ENCODE measurements at places on chromosomes 1 and 21.

- H3K27ac ChIP-seq: no peak overlapping the region
- no peak overlapping the region for H3K4me3 ChIP-seq
- no peaks in the 10 kb centered on the region for H3K36me3 ChIP-seq
- no peaks in the 10 kb centered on the region for H3K27me3 ChIP-seq
- H3K4me1 ChIP-seq: no peaks in the 10 kb centered on the region
- no peak for DNase-seq
Measured at GRCh38 chr1:193538680-193539079, 352.3 kb upstream of the B3GALT2 start.

- peak overlapping the region; percentile 93 for H3K4me3 ChIP-seq
- H3K36me3 ChIP-seq: peaks cover 39% of the 10 kb centered on the region
- H3K4me1 ChIP-seq: peaks cover 42% of the 10 kb centered on the region
- H3K27me3 ChIP-seq: no peaks in the 10 kb centered on the region
- peak; percentile 44 for DNase-seq
Measured at GRCh38 chr1:67685558-67686266, 711 bp downstream of the GADD45A start.

- no peak overlapping the region for H3K4me3 ChIP-seq
- no peak for DNase-seq
- no peaks in the 10 kb centered on the region for H3K36me3 ChIP-seq
- no peaks in the 10 kb centered on the region for H3K27me3 ChIP-seq
Measured at GRCh38 chr21:37446552-37446951, 80.0 kb downstream of the DYRK1A start.

DNA sequence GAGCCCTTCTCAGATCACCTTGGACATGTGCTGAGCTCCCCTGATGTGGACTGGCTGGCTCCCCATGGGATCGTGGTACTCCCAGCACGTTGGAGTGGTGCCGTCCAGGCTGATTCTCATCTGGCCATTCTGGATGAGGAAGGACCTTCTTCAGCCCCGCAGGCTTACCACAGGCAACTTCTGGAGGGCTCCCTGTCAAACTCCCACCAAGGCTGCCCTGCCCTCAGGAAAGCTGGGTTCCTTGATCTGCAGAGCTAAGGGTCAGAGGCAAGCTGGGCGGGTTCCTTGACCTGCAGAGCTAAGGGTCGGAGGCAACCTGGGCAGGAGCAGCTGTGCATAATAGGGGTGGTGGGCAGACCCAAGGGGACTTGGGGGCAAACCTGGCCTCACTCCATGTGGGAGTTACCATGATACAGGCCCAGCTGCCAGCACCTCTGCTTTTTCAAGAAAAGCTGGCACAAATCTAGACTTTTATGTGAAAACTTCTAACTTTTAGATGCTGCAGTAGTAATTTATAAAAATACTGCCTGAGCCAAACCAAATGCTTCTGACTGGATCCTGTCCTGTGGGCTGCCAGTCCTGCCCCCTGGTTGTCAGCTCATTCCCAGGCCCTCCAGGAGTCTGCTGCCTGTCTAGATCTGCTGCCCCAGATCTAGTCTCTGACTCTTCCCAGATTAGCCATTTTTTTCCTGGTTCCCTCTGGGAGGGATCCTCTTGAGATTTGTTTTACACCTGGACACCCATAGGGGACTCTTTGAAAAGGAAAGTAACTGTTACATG lies 5.6 kb upstream of the THEM5 start:
- H3K4me3 ChIP-seq: no peak overlapping the region
- DNase-seq: no peak
- no peaks in the 10 kb centered on the region for H3K36me3 ChIP-seq
- H3K27ac ChIP-seq: no peak overlapping the region
- no peaks in the 10 kb centered on the region for H3K27me3 ChIP-seq

DNA sequence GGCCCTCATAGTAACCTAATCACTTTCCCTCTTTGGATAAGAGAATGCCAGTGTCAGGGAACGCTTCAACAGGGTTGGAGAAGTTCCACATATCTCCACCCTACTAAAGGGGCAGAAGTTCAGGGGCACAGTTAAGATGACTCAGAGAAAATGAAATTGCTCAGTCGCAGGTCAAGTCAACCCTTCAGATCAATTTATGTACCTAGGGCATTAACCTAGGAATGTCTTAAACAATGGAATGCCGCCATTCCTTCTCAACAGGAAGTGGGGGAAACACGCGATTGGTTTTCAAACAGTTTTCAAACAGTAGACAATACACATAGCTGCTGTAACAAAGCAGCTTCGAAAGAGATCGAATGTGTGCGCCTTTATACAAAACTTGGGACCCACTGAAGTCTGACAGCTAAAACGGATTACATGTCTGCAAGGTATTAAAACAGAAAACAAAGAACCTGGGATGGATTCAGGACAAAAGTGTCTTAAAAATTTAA lies 897 bp downstream of the SLC25A24 start:
- peaks cover 46% of the 10 kb centered on the region for H3K4me1 ChIP-seq
- no peaks in the 10 kb centered on the region for H3K36me3 ChIP-seq
- H3K27ac ChIP-seq: peak overlapping the region; percentile 98
- H3K27me3 ChIP-seq: no peaks in the 10 kb centered on the region
- peak; percentile 17 for DNase-seq
- peak overlapping the region; percentile 98 for H3K4me3 ChIP-seq

GRCh38 chr1:22500471-22500870 lies 48.8 kb downstream of the ZBTB40 start:
- H3K4me1 ChIP-seq: peaks cover 22% of the 10 kb centered on the region
- no peaks in the 10 kb centered on the region for H3K27me3 ChIP-seq
- H3K4me3 ChIP-seq: no peak overlapping the region

DNA sequence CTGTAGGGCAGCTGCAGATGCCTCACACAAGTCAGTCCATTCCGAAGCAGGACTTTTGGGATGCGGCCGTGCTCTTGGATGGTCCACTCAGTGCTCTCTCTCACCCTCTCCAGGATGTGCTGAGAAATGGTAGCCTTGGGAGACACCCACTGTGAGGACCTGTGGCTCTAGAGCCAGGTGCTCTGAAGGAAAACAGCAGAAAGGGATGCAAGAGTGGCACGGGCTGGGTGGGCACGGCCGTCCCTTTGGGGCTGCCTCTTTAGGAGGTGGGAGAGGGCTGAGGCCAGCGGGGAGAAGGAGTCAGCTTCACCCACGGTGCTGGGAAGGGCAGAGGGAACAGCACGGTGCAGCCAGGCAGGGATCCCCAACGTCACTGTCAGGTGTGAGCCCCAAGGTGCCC lies 106.1 kb downstream of the RIPK4 start:
- no peaks in the 10 kb centered on the region for H3K36me3 ChIP-seq
- no peak overlapping the region for H3K4me3 ChIP-seq
- H3K27me3 ChIP-seq: peaks cover 13% of the 10 kb centered on the region
- no peak overlapping the region for H3K27ac ChIP-seq

GRCh38 chr1:26358411-26359384 lies 4.8 kb upstream of the CRYBG2 start:
- peaks cover 13% of the 10 kb centered on the region for H3K4me1 ChIP-seq
- H3K27me3 ChIP-seq: peaks cover 16% of the 10 kb centered on the region
- no peaks in the 10 kb centered on the region for H3K36me3 ChIP-seq
- DNase-seq: no peak
- H3K4me3 ChIP-seq: no peak overlapping the region
- no peak overlapping the region for H3K27ac ChIP-seq

DNA sequence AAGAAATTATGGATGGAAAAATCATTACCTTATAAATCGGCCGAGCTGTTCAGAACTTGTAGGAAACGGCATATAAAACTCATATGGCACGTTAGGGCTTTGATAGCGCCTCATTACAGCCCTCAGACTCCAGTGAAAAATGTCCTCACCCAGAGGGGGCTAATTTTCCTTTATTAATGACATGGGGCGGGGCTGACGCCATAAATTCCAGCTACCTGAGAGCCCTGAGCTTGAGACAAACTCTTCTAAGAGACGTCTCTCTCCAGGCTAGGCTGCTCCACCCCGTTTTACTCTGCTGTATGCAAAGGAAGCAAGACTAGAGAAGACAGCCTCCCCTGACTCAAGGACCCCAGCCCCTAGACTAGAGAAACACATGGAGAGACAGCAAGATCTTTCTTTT lies 149.4 kb downstream of the TRABD2B start:
- H3K4me3 ChIP-seq: no peak overlapping the region
- no peaks in the 10 kb centered on the region for H3K27me3 ChIP-seq
- H3K27ac ChIP-seq: no peak overlapping the region
- no peaks in the 10 kb centered on the region for H3K4me1 ChIP-seq
- H3K36me3 ChIP-seq: no peaks in the 10 kb centered on the region
- no peak for DNase-seq

DNA sequence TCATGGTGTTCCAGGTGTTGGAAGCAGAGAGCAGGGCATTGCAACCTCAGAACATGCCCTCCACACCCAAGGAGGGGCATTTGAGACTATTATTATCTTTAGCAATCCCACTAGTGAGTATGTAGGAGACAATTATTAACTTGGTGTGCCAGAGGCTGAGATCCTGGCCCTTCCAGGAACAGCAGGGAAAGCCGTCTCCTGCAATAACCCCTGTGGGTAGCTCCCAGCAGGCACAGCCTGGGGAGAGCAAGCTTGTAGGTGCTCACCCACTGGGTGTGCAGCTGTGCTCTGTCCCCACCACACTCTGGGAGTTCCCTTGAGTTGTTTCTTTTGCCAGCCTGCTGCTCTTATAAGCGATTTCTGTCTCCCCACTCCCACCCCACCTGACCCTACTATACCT lies 10.3 kb downstream of the CFAP107 start:
- DNase-seq: no peak
- H3K36me3 ChIP-seq: no peaks in the 10 kb centered on the region
- H3K27me3 ChIP-seq: peaks cover 51% of the 10 kb centered on the region
- no peak overlapping the region for H3K4me3 ChIP-seq
- H3K27ac ChIP-seq: no peak overlapping the region

DNA sequence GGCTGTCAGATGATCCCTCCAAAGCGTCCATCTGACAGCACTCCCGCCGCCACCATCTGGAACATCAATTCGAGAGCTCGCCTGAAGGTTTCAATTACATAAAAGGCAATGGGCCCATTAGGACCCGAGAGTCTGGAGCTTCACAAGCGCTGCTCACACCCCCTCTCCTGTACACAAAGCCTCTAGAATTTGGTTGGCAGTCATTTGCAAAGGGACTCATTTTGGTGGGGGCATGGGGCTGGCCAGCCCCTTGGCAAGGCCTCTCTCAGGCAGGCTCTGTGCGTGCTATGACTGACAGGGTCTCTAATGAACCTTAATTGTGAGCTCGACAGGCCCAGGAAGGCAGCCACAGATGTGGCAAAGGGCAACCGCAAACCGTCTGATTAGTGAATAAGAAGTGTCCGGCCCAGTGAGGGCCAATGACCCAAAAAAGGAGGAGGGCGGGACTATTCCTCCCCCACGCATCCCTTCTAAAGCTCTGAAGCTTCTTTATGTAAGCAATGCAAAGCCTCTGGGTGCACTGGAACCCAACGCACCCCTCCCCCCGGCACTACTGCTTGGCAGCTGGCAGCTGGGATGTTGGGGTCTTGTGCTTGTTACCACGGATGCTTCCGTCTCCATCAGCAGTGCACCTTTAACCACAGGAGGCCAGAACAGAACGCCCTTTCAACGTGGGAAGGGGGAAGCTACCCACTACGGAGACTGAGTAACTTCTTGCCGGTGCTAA lies 79.4 kb downstream of the CAPZB start:
- H3K4me3 ChIP-seq: no peak overlapping the region
- peaks cover 68% of the 10 kb centered on the region for H3K36me3 ChIP-seq
- DNase-seq: no peak
- H3K27me3 ChIP-seq: no peaks in the 10 kb centered on the region

- no peaks in the 10 kb centered on the region for H3K27me3 ChIP-seq
- DNase-seq: peak; percentile 89
- H3K4me1 ChIP-seq: peaks cover 33% of the 10 kb centered on the region
- no peak overlapping the region for H3K4me3 ChIP-seq
Measured at GRCh38 chr1:31954607-31955283, 16.6 kb upstream of the PTP4A2 start.

- peaks cover 26% of the 10 kb centered on the region for H3K4me1 ChIP-seq
- no peaks in the 10 kb centered on the region for H3K27me3 ChIP-seq
- no peak for DNase-seq
- H3K36me3 ChIP-seq: peaks cover 3% of the 10 kb centered on the region
- no peak overlapping the region for H3K4me3 ChIP-seq
- H3K27ac ChIP-seq: peak overlapping the region; percentile 10
Measured at GRCh38 chr1:156806512-156807440, 9.9 kb downstream of the SH2D2A start.

DNA sequence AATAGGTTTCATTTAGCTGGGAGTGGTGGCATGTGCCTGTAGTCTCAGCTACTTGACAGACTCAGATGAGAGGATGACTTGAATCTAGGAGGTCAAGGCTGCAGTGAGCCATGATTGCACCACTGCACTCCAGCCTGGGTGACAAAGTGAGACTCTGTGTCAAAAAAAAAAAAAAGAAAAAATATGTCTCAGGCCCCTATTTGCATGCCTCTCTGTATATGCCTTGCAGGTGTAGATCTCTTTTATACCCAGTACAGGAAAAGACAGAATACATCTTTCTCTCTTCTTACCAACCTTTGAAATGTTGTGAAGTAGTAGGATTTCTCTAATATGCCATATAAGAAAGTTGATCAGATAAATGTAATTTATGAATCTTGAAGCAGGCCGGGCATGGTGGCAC lies 6.4 kb downstream of the CNR2 start:
- H3K4me1 ChIP-seq: peaks cover 5% of the 10 kb centered on the region
- peaks cover 68% of the 10 kb centered on the region for H3K27me3 ChIP-seq
- H3K27ac ChIP-seq: no peak overlapping the region
- H3K4me3 ChIP-seq: no peak overlapping the region
- H3K36me3 ChIP-seq: no peaks in the 10 kb centered on the region
- DNase-seq: no peak

DNA sequence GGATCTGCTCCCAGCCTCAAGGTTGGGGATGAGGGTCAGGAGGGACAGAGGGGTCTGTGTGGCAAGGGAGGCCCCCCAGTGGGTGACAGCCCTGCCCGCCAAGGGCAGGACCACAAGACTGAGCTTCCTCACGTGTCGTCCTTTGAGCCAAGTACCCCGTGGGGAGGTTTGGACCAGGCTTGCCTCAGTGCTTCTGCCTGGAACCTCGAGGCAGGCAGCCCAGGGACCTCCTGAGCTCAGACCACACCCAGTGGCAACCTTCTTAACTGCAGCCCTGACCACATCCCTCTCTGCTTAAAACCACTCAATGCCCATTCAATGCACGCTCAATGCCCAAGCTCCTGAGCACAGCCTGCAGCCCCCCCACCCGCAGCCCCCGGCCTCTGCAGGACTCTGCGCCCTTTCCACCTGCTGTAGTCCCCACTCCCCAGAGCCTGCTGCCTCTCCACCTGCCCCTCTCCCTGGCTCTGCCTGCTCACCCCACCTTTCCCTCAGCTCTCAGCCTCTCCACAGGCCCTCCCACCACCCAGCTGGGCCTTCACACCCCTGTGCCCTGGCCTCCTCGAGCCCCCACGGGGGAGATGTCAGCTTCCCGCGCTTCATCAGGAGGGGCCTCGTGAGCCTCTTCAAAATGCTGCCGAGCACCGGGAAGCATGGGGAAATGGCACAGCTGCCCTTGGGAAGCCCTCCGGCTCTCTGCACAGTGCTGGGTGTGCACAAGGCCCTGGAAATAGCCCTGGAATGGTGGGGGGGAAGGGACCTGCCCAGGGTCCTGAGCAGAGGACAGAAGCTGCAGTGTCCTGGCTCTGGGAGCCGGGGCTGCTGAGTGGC lies 129.3 kb upstream of the VAMP3 start:
- no peaks in the 10 kb centered on the region for H3K27me3 ChIP-seq
- H3K27ac ChIP-seq: no peak overlapping the region
- no peak overlapping the region for H3K4me3 ChIP-seq
- no peaks in the 10 kb centered on the region for H3K36me3 ChIP-seq

All from heart right ventricle (tissue), 16 donors.